Osteocyte (in vitro differentiated cells): ENCODE measurements at places on chromosomes 11 and 22. TPM values are rescaled to one million over a fixed set of nuclear protein-coding genes. Genes with fewer than 3 reads are reported as not detected.

GRCh38 chr11:5226732-5227310 lies at the start of gene HBB:
Gene HBB (minus strand): TSS chr11:5227071. CDS start chr11:5227021, 50 bp downstream.
- DNase-seq: no peak

- DNase-seq: no peak
Observed at GRCh38 chr11:6671991-6672390, 11.1 kb downstream of the MRPL17 start.

GRCh38 chr11:23947883-23948282 lies 549.0 kb upstream of the LUZP2 start:
- no peak for DNase-seq

The CYP2R1 gene
- 6.4 and 7.0 TPM in 2 replicates for total RNA-seq

The PGR gene
- total RNA-seq: not detected in 2 replicates
